ENCODE measurements at places on chromosomes 3 and 15. TPM values are rescaled to one million over a fixed set of nuclear protein-coding genes. Genes with fewer than 3 reads are reported as not detected.

SLC12A1 gene
- total RNA-seq = not detected

IQCF5 gene
- not detected for total RNA-seq

C2CD4A gene
- total RNA-seq = 0.05 TPM

INSYN1 gene
- total RNA-seq = 5.6 TPM

LRRC31 gene
- not detected for total RNA-seq
